Left colon (tissue), 2 donors: ENCODE measurements at places on chromosomes 5 and 9.

DNA sequence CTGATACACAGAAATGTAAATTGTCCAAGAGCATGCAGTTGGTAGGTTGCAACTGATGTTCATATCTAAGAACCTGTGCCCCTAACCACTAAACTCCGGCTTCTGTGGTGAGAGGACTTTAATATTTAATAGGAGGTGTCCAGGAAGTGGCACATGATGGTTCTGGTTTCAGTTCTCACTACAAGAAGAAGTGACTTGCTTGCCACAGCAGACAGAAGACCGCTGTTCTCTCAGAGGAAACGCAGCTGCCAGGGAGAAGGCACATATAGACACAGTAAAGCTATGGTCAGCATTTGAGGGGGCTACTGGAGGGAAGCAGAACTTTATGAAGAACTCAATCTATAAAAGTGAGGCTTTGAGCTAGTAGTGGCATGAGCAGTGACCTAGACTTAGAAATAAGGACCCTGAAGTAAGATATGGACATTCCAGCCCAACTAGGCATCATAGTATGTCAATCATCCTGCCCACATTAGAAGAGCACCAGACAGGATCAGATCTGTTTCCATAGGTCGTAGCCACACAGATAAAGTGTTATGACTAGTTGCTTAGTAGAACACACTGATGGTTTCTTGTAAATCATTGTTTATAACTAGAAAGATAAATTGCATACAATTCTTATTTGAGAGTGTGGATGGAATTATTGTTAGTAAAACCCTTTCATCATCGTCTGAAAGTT is 36.4 kb upstream of the DAB2 start:
- DNase-seq: no peak

- DNase-seq: no peak
Observed at GRCh38 chr5:42521406-42521805, 98.2 kb downstream of the GHR start.

- no peak for DNase-seq
Observed at GRCh38 chr9:120791161-120791560, 2.1 kb downstream of the FBXW2 start.

DNA sequence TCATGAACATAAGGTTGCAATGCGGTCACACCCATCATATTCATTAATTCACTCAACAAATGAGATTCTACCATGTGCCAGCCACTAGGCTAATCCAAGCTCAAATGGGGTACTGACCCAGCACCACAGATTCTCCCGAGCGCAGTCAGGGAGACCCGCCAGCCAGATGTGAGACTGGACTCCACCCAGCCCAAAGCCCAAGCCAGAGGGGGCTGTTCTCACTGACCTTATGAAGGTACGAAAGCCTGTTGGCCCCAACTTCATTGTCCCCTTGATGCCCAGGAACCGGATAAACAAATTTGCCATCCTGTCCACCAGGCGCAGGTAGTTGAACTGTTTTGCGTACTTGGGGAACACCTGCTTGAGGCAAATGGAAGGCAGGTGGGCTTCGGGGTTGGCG is 218.8 kb downstream of the DAB2IP start:
- no peak for DNase-seq

DNA sequence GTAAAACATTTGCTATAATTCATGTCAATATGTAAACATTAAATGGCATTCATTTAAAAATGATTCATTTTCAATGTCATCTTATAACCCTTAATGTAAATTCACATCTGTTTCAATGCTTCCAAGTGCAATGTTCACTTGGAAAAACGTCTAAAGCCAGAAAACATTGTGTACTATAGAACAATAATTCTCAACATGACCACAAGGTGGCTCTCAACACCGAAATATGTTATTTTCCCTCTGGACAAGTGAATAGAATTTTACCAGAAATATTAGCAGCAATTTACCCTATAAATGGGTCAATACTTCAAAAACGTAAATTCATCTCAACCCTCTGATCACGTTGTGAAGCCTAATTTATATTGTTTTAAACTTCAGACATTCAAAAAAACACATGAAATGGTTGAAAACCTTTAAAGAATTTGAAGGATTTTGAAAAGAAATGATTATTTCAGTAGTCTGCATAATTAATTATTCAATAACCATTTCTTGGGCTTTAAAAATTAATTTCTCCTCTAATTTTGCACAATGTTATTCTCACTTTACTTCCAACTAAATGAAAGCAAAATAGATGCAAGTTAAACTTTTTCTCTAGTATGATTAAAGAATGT is 11.0 kb downstream of the CDH10 start:
- no peak for DNase-seq

GRCh38 chr5:103624675-103625074 is 62.1 kb upstream of the NUDT12 start:
- DNase-seq: no peak

DNA sequence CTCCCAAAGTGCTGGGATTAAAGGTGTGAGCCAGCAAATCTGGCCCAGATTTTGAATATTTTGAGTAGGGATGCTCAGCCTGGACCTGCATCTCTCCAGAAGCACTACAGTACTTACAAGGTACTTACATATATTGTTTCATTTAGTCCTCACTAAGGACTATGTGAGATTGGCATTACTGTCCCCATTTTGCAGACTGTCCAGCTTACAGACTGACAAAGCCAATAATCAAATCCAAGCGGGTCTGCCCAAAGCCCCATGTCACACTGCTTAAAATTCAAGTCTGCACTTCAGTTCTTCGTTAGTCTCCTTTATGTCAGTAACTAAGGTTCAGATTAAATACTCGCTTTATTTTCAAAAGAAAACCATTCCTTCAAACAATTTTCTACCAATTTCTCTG is 7.1 kb downstream of the MAPKAP1 start:
- DNase-seq: no peak

- DNase-seq: no peak
Observed at GRCh38 chr9:78397454-78397853, 100.5 kb downstream of the PSAT1 start.

- DNase-seq: no peak
Observed at GRCh38 chr9:136931611-136932130, 12.9 kb downstream of the FBXW5 start.

DNA sequence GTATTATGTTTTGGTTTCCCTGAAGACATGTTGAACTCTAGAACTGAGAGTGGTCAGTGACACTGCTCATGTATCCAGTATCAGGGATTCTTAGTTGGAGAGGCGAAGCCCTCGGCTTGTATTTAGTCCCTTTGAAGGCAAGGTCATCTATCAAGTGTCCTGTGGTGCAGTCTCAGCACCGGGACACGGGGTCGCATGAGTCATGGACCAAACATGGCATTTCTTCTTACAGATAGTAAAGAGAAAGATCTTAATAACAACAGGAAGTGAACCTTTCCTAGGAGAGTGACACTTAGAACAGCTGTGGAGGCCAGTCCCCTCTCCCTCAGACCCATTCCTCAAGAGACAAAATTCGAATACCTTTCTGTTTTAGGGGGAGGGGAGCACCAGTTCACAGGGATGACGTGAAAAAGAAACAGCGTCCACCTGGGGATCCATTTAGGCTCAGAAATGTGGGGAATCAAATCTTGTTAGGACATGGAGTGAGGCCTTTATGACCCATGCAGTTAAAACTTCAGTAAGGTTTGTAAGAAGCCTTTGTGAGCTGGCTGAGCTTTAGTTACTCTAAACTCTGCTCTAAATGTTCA is 86.5 kb downstream of the ADGRV1 start:
- no peak for DNase-seq

GRCh38 chr5:160494451-160494850 is 72.8 kb downstream of the PTTG1 start:
- DNase-seq: no peak

DNA sequence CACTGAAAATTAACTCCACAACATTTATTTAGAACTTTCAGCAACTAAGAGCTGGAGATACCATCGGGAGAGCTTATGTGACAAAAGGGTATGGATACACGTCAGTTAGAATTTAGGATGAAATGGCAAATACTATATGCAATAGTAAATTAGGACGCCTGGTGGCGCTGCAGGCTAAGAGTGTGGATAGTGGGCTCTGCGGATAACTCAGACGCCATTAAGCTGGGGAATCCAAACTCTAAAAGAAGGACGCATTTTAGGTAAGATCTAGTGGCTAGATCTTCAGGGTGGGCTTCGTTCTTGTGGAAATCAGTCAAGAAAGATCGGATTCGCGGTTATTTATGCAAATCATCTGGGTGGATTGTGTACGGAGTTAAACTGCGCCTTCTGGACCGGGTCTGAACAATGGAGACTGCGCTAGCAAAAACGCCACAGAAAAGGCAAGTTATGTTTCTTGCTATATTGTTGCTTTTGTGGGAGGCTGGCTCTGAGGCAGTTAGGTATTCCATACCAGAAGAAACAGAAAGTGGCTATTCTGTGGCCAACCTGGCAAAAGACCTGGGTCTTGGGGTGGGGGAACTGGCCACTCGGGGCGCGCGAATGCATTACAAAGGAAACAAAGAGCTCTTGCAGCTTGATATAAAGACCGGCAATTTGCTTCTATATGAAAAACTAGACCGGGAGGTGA is at the start of gene PCDHB5:
Gene PCDHB5, plus strand, starts transcription at position 177 of the 688 bp plus-strand sequence. Its CDS starts 229 bp downstream, at position 406.
- DNase-seq: no peak

DNA sequence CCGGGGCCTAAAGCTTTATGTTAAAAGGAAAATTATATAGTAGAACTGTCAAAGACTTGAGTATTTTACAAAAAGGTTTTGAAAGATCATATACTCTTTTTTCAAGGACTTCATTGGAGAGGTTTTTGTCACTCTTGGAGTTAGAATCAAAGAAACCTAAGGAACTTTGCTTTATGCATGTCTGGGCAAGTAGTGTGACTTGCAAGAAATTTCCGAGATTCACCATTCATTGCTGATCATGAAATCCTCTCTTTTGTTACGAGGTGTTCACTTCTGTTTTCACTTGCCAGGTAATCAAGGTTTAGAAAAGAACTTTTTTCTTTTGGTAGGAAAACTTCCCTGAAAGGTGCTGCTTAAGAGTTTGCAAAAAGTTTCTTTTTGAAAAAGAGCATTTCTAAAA is 64.8 kb downstream of the NUP214 start:
- no peak for DNase-seq

- peak; percentile 35 for DNase-seq
Observed at GRCh38 chr9:127570533-127571111, 41.5 kb upstream of the STXBP1 start.

GRCh38 chr5:169216866-169217265 is 84.1 kb downstream of the SLIT3 start:
- no peak for DNase-seq

GRCh38 chr5:174246743-174247142 is 201.2 kb downstream of the NSG2 start:
- no peak for DNase-seq

DNA sequence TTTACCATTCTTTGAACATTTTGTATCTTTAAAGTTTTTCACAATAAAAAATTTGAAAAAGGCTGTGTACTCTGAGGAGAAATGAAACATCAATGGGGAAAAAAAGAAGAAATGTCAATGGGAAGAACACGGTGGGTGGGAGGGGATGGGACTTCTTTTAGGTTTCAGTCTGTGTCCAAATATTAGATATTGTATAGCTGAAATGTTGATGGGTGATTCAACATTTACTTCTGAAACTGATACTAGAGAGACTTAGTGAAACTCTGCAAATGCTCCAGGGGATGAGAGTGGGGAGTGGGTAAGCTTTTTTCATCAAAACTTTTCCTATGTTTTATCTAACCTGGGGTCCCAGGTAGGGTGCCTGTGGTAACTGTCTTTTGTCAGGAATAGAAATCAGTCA is 311.9 kb downstream of the MAN2A1 start:
- no peak for DNase-seq

- no peak for DNase-seq
Observed at GRCh38 chr9:79131824-79132377, 439.9 kb upstream of the TLE4 start.

GRCh38 chr5:35073160-35073559 is 25.4 kb upstream of the AGXT2 start:
- no peak for DNase-seq

DNA sequence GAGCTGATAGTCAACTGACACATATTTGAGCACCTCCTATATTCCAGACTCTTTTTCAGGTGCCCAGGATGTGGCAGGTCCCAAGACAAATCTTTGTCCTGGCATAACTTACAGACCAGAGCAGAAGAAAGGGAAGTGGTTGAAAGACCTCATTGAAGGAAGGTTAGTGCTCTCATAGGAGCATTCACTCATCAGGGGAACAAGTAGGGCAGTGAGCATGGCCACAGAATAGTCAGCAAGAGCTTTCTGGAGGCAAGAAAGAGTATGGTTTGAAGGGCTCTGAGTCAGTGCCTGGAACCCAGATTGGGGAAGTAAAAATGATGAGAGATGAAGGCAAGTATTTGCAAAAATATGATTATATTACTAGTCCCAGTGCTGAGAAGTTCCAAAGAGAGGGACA is 25.0 kb upstream of the ERMP1 start:
- no peak for DNase-seq

GRCh38 chr5:37132646-37133045 is 116.5 kb downstream of the CPLANE1 start:
- no peak for DNase-seq

DNA sequence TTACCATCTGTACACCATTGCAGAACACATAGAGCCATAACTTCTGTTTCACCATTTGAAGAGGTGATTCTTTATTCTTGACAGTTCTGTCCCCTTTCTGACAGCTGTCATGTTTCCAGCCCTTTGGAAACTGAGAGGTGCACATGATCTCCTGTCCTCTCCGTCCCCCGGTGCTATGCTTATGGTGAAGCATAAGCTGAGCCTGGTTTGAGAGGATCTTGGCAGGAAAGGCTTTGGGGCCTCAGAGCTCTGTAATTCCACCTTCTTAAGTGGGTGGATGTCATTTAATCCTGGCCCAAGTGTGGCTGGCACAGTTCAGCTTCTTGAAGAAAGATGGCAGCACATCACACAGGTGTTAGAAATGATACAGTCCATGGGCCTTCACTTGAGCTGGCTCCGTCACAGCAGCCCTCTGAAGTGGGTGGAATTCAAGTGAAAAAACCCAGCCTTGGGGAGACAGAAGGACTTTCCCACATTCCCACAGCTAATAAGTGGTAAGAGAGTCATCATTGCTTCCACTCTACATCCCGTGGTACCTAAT is 30.7 kb upstream of the GRPEL2 start:
- no peak for DNase-seq

- DNase-seq: no peak
Observed at GRCh38 chr5:81826128-81826527, 75.2 kb upstream of the SSBP2 start.

DNA sequence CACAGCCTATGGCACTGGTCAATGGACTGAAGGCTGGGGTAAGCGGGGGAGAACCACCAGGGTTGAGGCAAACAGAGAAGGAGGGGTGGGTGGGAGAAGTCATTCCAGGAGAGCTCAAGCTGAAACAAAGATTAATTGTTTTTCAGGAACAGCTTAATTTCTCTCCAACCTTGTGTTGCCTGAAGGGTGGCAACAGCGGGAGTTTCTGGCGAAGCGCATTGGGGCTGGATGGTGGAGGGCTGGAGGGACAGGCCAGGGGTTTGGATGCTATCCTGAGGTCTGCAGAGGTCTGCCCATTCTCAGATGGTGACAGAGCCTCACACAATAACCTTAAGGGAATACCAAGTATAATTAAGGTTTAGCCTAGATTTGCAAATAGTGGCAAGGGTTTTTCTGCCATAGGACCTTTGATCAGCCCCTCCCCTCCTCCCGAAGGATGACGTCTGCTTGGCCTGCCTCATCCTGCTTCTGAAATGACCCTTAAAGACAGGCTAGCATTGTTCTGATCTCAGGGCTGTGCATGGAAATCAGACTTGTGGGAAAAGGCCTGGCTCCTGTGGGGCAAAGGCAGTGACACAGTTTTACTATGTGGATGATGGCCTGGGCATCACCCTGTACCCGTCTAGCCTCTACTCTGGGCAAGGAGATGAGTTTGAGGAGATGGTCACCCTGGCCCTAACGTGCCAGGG is 32.7 kb downstream of the PSD2 start:
- no peak for DNase-seq
